ENCODE measurements at places on chromosomes 3 and 15.

GRCh38 chr3:172787746-172788145 is 37.2 kb downstream of the ECT2 start:
- DNase-seq = no peak

DNA sequence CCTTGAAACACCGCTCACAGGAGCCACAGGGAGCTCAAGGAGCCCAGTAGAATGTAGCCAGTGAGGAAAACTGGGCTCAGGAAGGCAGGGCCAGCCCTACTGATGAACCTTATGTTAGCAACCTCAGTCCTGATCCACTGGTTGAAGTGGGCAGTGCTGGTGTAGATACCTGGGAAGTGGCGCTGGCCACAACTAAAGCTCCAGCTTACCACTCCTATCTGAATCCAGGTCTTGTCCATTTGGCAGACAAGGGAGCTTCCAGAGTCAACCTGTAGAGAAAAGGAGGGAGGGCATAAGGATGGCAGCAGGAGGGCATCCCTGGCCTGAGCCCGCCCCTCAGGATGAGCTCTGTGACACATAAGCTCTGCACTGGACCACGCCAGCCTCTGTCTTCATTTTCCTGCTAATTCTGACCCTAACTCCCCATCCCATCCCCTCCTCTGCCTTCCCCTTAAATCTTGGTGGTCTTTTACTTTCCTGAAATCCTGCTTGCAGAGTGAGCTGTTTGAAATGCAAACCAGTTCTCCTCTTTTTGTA is 2.1 kb upstream of the PRSS50 start:
- no peak for DNase-seq

GRCh38 chr3:9013782-9014563 is 50.7 kb upstream of the RAD18 start:
- DNase-seq = no peak

DNA sequence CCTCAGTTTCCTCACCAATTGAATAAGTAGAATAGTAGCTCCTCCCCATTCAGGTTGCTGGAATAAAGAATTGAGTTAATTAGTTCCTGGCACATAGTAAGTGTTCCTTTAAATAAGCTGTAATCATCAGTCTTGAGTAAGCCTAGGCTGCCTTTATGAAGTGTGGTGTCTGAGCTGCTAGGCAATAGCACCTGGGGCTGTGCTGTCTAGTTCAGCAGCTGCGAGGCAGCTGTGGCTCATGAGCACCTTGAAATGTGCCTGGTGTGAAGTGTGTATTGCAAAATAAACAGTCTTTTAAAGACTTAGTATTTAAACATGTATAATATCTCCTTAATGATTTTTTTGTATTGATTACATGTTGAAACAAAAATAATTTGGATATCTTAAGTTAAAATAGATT is 77.6 kb downstream of the TOP2B start:
- no peak for DNase-seq

GRCh38 chr15:93819826-93820225 is 411.5 kb upstream of the MCTP2 start:
- DNase-seq = no peak

GRCh38 chr3:42697289-42698051 is 5.1 kb downstream of the HHATL start:
- no peak for DNase-seq

DNA sequence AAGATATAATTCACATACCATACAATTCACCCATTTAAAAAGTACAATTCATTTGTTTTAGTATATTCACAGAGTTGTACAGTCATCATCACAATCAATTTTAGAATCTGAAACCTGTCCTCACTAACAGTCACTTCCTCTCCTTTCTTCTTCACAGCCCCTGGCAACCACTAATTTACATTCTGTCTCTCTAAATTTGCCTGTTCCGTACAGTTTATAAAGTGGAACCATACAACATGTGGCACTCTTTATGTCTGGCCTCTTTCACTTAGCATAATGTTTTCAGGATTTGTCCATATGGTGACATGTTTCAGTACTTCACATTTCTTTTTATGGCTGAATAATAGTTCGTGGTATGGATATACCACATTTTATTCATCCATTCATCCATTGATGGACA is 22.7 kb downstream of the ERICH6 start:
- DNase-seq = no peak

- no peak for DNase-seq
Observed at GRCh38 chr3:118412503-118412902, 622.1 kb downstream of the IGSF11 start.

DNA sequence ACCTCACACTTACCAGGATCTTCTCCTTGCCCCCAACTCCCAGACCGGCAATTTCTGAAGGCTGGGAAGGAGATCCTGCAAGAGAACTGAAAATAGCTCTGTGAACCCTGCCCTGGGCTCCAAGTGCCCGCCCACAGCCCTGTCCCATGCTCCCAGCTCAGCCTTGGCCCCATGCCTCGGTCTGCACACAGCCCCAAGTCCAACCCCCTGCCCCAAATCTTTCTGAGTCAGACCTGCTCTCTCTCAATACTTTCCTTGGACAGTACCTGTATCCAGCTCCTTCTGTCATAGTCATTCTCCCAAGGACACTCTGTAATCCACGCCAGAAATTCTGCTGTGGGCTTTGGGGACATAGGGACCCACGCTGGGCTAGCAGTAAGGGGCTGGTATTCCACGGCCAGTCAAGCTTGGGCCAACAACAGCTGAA is 6.3 kb upstream of the SMAD3 start:
- no peak for DNase-seq

- DNase-seq = peak; percentile 77
Observed at GRCh38 chr15:69729167-69729748, 276.6 kb downstream of the RPLP1 start.

- no peak for DNase-seq
Observed at GRCh38 chr3:72973031-72973723, 23.4 kb upstream of the PPP4R2 start.

GRCh38 chr3:157543501-157544035 is 40.4 kb upstream of the VEPH1 start:
- no peak for DNase-seq

DNA sequence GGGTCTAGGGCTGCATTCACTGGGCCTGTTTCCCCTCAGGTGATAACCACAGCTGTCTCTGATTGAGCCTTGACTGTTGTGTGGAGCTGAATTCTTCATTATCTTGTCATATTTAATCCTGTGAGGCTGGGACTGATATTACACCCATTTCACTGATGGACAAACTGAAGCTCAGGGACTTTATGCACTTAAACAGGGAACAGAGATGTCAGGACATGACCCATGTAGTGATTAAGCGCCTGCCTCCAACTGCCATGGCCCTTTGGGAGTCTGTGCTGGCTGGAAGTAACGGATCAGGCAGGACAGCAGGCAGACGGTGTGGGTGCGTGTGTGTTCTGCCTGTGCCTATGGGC is 7.5 kb downstream of the GNAI2 start:
- DNase-seq = no peak

DNA sequence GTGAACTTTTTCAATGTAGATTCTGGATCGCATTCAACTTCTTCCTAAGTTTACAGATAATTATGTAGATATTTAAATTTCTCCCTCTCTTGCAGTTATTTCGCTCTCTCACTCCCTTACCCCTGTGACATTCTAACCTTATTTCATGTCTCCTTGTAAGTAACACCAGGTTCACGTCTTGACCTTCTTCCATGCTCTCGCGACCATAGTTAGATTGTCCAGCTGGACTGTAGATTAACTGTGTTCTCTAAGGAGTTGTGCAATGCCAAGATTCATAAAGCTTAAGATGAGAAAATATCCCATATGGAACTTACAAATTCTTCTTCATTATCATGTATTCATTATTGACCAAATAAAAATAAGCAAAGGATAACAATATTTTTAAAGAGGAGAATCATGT is 430.5 kb downstream of the GABRG3 start:
- DNase-seq = no peak

- DNase-seq = no peak
Observed at GRCh38 chr3:176948151-176948550, 249.1 kb downstream of the TBL1XR1 start.

DNA sequence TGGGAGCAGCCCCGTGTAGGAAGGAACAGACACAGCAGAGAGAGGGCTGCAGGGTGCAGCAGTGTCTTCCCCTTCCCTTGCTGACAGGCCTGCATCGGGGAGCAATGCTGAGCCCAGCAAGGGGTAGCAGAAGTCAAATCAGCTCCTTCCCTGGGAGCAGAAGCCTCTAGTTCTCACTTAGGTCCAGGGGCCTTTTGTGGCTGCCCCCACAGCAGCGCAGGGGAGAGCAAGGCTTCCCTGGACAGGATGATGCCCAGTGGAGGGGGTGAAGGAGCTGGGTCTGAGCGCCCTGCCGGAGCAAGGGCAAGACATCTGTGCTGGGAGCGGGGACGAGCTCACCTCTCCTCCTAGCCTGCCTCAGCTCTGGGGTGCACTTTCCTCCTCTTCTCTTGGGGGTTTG is 827 bp downstream of the PLCB2 start:
- no peak for DNase-seq

- no peak for DNase-seq
Observed at GRCh38 chr3:24670871-24671270, 176.2 kb upstream of the THRB start.

DNA sequence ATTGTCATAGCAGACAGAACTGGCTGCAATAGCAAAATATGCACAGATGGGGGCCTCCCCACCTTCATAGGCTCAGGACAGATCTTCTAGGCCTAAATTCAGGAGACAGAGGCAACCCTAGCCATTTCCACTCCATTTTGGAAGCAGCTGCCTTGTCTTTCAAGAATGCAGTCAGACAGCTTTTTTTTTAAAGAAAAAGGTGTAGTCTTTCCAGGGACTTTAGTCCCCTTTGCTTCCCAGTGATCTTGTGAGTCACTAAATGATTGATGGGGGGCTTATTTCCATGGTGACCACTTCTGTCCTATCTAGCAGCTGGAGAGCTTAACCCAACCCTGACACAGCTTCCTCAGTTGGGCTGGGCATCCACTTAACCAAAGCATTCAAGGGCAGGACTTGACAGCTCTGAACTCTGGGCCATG is 165.9 kb downstream of the TPRG1 start:
- no peak for DNase-seq

- no peak for DNase-seq
Observed at GRCh38 chr3:159250961-159251360, 449.1 kb downstream of the MFSD1 start.

DNA sequence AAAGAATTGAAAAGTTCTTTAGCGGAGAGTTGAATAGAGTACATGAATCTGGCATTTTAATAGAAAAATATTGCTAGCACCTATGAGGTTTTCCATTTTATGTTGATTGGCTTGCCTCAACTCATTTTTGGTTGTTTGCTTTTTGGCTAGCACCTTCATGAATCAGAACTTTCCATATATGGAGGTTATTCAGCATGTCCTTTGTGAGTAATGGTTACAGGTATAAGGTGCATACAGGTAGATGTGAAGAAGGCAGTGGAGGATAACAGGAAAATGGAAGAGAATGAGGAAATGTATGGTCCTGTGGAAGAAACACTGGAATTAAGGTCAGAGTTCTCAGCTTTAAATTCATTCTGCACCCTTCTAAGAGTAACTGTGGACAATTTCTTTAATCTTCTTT is 98.1 kb upstream of the GBE1 start:
- no peak for DNase-seq

DNA sequence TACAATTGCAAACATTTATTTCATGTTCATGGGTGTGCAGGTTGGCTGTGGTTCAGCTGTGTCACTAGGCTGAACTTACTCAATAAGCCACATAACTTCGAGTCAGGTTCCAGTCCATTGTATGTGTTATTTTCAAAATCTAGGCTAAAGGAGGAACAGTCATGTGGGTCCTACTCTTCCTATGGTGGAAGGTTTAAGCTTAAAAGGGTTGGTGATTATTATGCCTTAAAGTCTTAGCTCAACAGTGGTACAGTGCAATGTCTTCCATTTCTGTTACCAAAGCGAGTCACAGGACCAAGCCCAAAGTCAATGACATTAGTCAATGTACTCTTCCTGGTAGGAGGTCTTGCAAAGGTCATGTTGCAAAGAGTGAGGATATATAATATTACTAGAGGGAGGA is 78.2 kb downstream of the ATG7 start:
- DNase-seq = no peak

DNA sequence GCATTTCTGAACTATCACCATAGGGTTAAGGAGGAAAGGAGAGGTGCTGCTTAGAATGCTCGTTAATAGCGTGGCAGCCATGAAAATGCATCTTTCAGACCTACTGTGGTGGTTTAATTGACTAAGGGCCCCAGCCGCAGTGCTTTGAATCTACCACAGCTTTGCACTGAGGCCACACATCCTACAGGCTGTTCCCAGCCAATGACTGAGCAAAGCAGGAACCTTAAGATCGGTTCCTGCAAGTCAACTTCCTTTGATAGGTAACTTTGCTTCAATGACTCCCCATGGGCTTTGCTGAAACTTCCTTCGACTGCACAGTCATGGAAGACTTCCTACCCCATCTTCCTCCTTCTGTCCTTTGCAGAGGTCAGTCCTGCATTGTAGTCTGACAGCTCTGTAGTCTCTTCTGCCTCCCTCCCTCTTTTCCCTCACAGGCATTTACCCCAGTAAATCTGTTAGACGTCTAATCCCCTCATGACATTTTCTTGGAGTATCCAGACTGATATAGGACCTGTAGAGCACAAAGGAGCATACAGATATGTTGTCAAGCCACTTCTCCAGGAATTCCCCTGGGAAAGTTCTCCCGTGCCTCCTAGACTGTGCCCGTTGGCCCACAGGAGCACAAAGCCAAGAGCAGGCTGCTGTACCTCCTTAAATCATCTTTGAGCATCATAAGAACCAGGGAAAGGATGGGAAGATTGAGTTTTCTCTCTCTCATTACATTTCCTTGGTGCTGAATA is 2.6 kb upstream of the BCL2A1 start:
- DNase-seq = no peak

DNA sequence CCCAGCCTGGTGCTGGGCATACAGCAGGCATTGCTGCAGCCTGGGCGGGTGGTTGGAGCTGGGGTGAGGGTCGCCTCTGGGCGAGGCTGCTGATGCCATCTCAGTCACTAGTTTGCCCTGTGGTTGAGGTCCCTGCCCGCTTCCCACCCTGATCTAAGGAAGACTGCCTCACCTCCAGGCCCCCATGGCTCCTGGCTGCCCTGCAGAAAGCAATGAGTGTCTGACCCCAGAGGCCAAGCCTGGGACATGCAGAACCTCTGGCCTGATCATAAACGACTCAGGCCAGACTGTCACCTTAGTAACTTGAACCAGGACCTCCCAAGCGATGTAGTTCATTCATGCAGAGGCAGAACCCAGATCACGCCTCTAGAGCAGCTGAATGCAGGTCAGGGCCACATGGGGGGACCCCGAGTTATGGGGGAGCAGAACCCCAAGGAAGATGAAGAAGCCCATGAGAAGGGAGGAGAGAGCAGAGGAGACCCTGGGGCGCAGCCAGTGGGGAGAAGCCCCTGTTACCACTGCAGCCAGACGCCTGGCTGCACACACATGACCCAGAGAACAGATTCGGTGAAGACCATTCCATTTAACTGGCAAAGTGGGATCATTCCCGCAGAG is 213.9 kb downstream of the TBC1D2B start:
- DNase-seq = no peak

GRCh38 chr3:12916159-12916558 is 74.8 kb upstream of the RPL32 start:
- DNase-seq = no peak

GRCh38 chr3:37967260-37967881 is 23.2 kb upstream of the VILL start:
- peak; percentile 39 for DNase-seq

Data from stimulated activated CD4-positive, alpha-beta T cell treated with anti-CD3 and anti-CD28 coated beads, Interleukin-1b, Interleukin-23, amount 100 ng/mL, for 1 hour (primary cell).